ENCODE measurements at places on chromosomes 13 and 19. TPM values are rescaled to one million over a fixed set of nuclear protein-coding genes. Genes with fewer than 3 reads are reported as not detected.

DNA sequence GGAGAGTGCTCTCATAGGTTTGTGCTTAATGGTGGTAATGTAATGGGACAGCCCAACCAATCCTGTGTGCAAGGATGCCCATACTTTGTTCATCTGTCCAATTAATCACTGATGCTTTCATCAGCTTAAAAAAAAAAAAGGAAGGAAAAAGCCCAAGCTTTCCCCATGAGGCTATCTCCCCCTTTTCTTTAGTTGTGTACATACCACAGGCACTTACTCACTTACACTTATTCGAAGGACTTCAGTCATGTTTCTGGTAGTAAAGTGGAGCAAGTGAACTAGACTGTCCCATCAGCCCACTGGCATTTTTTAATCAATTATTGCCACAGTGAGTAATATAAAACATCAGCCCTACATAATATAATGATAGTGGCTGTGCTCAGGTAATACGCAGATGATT lies 183.5 kb upstream of the UFM1 start:
- no peak for DNase-seq

The ZNF160 gene
- polyA plus RNA-seq: 28.0 TPM

GRCh38 chr13:108120302-108120701 lies 95.0 kb downstream of the LIG4 start:
- DNase-seq: no peak

The EMP3 gene
- 159 TPM for polyA plus RNA-seq

The SPACA4 gene
- not detected for polyA plus RNA-seq

DNA sequence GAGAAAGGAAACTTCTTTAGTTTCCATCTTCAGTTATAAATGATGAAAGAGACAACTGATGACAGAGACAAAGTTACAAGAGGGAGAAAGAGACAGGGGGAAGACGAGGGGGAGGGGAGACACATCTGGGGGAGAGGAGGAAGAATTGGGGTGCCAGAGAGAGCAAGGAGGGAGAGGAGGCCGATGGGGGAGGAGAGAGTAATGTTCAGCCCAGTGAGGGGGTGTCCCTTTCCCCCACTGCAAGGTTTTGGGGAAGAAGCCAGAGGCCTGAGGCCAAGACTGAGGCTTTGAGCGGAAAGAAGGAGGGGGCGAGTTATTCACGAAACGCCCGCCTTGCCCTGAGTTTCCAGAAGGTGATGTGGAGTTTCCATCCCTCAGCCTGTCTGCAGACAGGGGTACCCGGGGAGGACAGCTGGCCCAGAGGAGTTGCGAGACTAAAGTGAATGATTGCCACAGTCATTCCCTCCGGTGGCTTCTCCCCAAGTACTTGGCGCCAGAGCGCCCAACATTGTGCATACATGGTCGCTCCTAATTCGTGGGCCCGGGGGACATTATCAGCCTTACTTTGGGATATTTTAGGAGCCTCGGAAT lies 558 bp upstream of the PPAN start:
- no peak for DNase-seq

The PCDH17 gene
- polyA plus RNA-seq: 3.5 TPM

The DAND5 gene
- not detected for polyA plus RNA-seq

GRCh38 chr13:32600890-32601289 lies 14.6 kb downstream of the PDS5B start:
- DNase-seq: no peak

DNA sequence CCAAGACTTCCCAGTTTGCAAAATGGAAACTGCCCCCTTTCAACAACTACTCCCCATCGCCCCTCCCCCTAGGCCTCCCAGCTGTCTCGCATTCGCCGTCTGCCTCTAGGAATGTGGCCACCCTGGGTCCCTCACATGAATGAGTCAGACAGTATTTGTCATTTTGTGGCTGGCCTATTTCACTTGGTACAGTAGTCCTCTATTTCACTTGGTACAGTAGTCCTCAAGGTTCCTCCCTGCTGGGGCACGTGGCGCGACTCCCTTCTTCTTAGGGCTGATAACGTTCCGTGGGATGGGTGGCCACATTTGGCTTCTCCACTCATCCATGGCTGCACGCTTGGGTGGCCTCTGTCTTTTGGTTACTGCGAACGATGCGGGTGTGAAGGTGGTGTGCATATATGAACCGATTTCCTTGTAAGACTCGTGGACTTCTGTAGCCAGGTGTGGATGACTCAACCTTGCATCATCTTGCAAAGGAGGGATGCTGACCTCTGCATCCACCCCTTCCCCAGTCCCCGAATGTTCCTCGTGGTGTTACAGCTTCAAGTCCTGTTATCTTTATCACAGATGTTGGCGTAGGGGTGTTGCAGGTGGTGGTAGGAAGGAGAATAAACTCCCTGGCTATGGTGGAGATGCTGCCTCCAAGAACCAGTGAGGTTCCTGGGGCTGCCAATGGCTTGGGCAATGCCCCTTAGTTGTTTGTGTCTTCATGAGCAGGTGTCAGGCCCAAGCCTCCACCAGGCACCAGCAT lies 112.1 kb upstream of the SOX1 start:
- no peak for DNase-seq

The ZNF835 gene
- 4.1 TPM for polyA plus RNA-seq

The GJB2 gene
- polyA plus RNA-seq: 3.9 TPM

GRCh38 chr19:16260160-16260811 lies 62.6 kb downstream of the AP1M1 start:
- no peak for DNase-seq

DNA sequence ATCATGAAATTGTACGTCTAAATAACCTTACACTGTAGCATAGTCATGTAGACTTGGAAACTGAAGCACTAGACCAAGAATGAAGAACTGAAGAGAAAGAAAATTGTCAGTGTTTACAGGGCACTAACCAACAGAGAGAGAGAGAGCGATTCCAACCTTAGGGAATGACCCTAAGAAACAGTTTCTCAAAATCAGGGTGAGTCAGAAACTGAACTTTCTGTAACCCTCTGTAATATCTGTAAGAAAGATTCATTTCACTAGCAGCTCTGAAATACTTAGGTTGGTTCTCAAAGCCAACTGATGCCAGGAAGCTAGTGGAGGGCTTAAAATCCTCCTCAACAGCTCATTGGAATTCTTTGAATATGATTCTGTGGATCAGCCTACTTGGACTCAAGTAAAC lies 936.9 kb downstream of the EFNB2 start:
- no peak for DNase-seq

DNA sequence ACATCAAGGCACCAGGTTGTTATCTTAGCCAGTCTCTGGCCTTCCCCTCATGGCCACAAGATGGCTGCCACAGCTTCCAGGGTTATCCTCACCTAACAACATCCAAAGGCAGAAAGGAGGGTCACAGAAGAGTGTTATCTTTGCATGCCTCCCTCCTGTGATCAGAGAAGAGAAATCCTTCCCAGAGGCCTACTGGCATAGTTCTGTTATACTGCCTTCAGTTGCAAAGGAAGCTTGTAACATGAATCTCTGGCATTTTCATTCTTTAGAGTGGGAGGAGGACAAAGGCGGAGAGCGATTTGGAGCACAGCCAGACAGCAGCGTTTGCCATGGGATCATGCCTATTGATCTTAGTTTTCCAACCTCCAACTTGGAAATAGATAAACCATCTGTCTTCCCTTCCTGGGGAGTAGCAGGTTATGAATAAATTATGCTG lies 135.7 kb downstream of the DNAJC15 start:
- no peak for DNase-seq

DNA sequence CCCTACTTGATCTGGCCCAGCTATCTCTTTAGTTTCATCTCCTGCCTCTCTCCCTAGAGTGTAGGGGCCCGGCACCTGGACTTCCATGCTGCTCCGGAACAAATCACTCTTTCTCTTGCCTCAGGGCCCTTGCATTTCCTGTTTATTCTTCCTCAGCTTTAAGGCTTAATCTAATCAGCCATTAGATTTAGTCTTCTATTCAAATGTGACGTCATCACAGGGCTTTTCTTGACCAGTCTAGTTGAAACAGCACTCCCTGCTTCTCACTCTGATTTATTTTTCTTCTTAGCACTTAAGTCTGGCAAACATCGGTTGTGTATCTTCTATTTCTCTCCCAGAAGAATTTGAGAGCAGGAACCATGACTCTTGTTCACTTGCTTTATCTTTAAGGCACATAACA lies 564.1 kb downstream of the EFNB2 start:
- DNase-seq: no peak

DNA sequence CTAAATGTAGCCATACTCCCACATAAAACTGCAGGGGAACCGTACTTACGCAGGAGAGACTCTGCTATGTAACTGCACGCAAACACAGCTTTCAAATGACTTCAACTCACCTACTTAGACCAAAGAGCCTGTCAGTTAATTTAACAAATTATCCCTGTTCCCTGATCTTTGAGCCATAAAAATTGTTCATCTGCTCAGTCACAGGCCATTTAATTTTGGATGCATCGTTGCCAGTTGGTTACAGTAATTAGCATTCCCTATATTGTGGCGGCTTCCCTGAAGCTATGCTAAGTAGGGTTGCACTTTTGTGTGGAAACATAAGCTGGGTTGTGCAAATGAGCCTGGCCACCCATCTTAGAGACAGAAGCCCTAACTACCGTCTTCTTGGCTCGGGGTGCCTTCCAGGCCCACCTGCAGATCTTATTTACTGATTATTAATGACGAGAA lies 21.2 kb upstream of the OBI1 start:
- DNase-seq: no peak

The AMER2 gene
- 0.01 TPM for polyA plus RNA-seq

- no peak for DNase-seq
These were observed 55.4 kb upstream of the ADGRE5 start for GRCh38 chr19:14325863-14326262.

GRCh38 chr13:110455444-110455843 lies 106.1 kb downstream of the RAB20 start:
- no peak for DNase-seq

- no peak for DNase-seq
These were observed 23.8 kb downstream of the GJA3 start for GRCh38 chr13:20136781-20137703.

- DNase-seq: no peak
These were observed 6.9 kb downstream of the UPK1A start for GRCh38 chr19:35673121-35673804.

- no peak for DNase-seq
These were observed 21.3 kb upstream of the ZNF599 start for GRCh38 chr19:34794066-34794960.

- no peak for DNase-seq
These were observed 4.8 kb downstream of the PDX1 start for GRCh38 chr13:27924529-27925141.

DNA sequence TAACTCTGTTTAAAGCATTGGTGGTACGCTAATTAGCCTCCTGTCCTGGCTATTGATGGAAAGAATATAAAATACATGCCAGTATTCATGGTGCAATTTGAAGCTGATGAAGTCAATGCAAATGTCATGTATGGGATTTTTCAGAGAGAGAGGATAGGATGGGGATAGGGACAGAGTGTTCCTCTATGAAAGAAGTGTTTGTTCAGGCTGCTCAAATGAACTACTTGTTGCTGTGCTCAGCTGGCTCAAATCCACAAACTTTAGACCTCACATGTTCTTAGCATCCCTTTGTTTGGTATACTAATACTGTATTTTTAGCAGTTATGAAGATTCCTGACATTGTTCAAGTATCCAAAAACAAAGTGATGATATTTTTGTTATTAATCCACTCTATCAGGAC lies 116.5 kb downstream of the SLITRK1 start:
- DNase-seq: no peak

DNA sequence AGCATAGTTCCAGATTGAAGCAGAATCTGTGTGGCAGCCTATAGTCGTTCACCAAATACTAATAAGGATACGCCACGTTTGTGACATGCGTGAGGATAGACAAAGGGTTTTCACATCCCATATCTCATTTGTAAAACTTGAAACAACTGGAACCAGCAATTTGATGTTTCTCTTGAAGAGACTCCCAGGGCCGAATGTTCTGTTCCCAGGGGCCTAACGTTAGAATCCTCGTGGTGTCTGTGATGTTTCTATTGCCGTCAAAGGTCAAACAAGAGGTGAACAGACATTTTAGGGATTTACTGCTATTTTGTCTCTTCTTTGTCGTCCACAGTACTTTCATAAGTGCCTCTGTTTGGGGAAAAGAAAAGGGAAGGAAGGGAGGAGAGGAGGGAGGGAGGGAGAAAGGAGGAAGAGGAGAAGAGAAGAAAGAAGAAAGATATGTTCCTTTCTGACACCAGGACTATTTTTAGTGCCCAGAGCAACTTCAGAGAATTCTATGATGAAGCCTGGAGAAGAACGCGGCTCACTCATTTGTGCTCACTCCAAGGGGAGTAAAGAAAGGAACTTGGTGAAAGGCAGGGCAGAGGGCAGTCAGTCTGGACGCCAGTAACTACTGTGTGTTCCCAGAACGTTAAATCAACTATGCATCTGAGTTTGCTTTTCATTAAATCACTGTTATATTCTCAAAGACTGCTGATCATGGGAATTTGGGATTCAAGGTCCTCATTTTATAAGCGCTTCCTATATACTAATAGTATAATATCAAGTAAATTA lies 154.5 kb downstream of the DCT start:
- DNase-seq: no peak

DNA sequence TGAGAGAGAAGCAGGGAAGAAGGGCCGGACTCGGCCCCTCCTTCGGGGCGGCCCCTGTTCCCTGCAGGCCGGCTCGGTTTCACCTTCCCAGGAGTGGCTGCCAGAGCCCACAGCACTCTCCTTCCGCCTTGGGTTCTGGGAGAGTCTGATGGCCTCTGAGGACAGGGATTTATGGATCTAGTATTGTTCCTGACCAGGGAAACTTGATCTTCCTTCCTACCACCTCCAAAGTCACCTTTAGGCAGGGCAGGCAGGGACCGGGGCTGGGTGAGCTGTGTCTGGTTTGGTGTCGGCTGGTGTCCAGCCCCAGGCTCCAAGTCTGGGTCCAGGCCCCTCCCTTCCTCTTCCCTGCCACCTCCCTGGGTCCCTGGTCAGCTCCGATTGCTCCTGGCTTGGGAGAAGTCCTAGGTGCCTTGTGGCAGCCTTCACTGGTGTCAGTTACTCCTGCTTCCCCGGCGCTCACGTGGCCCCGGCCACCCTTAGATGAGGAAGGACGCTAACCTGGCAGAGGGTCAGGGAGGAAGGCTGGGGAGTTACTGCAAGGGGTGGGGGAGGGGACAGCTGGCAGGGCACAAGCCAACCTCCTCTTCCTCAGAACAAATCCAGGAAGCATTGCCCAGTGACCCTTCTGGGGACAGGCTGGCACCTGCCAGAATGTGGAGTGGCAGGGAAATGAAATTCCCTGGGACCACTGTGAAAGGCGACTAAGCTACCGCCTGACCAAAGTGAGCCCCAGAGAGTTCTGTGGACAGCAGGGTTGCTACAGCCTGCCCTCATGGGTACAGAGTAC lies 18.8 kb downstream of the RFX1 start:
- DNase-seq: no peak

The ACTMAP gene
- 5.7 TPM for polyA plus RNA-seq

All from urinary bladder (tissue), 4 donors.